ENCODE measurements at places on chromosomes 13 and 19.
A peak's percentile ranks its signal among the peaks of the same experiment; 100 is the strongest.

DNA sequence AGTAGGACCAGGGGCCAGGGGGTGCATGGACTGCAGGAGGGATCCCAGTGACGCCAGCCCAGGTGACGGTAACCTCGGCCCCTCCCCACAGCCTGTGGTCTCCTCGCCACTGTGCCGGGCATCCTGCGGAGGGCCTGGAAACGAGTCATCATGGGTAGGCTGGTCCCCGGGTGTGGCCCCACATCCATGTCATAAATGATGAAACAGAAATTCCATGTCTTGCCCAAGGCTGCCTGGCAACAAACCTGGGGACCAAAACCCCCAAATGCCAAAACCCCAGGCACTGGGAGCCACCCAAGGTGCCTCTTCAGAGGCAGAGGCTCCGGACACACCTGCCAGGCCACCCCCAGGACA is 20.9 kb downstream of the MAP2K2 start:
- DNase-seq: peak; percentile 20

GRCh38 chr13:41065078-41065477 is 3.8 kb downstream of the WBP4 start:
- DNase-seq: peak; percentile 89

GRCh38 chr13:97978651-97979050 is 25.2 kb downstream of the IPO5 start:
- no peak for DNase-seq

DNA sequence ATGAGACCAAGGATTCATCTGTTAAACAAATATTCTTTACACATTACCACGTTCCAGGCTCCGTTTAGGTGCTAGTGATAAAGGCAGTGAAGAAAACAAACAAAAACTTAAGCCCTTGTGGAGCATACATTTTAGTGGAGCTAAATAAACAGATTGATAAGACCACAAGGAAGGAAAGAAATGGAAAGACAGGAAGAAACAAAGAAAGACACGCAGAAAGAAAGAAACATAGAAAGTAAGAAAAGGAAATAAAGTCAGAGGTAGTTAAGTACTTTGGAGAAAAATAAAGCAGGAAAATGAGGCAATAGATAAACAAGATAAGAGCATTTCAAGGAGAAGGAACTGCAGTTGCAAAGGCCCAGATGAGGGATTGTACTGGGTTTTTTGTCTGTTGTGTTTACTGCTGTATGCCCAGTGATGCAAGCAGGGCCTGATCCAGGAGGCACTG is 998 bp downstream of the NFKBIB start:
- no peak for DNase-seq

DNA sequence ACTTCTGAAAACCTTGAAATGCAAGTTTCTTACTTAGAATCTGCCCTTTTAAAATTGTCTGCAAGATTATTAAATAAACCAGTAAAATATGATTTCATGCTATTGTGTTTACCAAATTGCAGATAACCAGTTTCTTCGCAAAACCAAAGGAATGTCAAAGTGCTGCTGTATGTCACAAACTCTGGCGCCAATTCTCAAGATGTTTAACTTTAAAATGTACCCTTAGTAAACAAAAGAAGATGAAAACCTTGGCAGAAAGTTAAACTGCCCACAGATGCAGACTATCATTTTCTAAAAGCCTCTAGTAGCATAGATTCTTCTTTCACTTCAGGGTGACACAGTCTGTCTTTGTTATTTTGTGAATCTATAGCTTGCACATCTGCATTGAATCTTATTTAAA is 189.2 kb downstream of the SLITRK6 start:
- DNase-seq: peak; percentile 4

GRCh38 chr19:42596391-42597072 is 1.8 kb upstream of the CEACAM8 start:
- DNase-seq: no peak

- no peak for DNase-seq
Observed at GRCh38 chr19:20482721-20483120, 82.9 kb downstream of the ZNF737 start.

- DNase-seq: peak; percentile 71
Observed at GRCh38 chr19:3618144-3618810, 8.3 kb downstream of the CACTIN start.

GRCh38 chr19:46404055-46404752 is 9.2 kb downstream of the CCDC8 start:
- DNase-seq: peak; percentile 42

- peak; percentile 33 for DNase-seq
Observed at GRCh38 chr13:77002590-77003190, 10.8 kb downstream of the CLN5 start.

- DNase-seq: no peak
Observed at GRCh38 chr13:113027566-113027965, 58.6 kb downstream of the MCF2L start.

- no peak for DNase-seq
Observed at GRCh38 chr19:39740395-39740794, 2.6 kb upstream of the CLC start.

GRCh38 chr13:111215081-111216047 is 100.3 kb downstream of the ARHGEF7 start:
- DNase-seq: no peak

GRCh38 chr13:21735701-21736401 is 65.0 kb downstream of the FGF9 start:
- no peak for DNase-seq

DNA sequence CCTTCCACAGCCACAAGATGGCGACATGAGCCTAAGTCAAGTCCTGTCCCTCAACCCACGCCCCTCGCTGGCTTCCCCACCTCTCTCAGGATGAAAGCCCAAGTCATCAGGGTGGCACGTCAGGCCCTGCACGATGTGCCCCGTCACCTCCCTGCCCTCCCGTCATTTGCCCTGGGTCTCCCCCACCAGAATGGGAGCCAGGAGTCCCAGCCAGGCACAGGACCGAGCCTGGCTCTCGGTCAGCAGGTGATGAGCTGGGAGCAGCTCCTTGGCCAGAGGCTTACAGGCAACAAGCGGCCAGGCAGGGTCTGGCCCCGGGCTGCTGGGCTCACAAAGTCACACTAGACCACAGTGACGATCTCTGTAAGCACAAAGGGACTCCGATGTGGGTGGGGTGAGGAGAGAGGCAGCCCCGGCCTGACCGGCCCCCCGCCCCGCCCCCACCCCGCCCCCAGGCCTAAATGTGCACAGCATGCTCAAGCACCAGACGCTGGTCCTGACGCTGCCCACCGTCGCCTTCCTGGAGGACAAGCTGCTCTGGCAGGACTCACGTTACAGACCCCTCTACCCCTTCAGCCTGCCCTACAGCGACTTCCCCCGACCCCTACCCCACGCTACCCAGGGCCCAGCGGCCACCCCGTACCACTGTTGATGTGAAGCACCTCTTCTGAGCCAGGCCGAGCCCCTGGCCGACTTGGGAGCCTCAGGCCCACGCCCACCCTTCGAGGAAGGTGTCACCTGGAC is 7.3 kb downstream of the MRPL4 start:
- DNase-seq: peak; percentile 74

DNA sequence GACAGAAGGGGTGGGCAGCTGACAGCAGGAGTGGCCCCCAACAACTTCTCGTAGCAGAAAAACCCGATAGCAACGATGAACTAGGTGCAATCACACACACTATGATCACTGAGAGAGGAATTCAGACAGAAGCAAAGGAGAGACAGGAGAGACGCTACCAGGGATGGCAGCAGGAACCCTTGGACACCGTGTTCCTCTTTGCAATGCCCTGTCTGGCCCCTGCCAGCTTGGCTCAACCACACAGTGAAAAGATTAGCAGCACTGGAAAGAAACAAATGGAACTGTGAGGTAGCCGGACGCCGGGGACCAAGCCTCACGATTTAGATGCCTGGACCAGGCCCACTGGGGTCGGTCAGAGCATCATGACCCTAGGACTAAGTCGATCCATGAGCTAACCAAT is 23.6 kb downstream of the DCAF15 start:
- no peak for DNase-seq

DNA sequence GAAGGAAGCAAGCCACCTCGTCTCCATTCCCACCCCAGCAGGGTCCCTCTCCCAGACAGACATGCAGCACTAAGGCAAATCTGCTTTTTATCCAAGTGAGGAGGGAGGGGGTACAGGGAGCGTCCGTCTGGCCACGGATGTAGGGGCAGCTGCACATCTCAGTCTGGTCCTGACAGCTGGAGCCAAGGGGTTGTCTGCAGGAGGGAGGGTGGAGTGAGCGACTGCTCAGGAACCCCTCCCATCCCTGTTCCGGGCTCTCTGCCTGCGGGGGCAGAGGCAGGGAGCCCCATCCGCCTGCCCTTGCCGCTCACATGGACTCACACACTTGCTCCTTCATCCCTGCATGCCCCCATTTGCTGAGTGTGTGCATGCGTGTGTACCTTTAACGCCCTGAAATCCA is 2.5 kb downstream of the TMEM190 start:
- no peak for DNase-seq

GRCh38 chr13:88022431-88023208 is 351.4 kb downstream of the SLITRK5 start:
- DNase-seq: peak; percentile 61

DNA sequence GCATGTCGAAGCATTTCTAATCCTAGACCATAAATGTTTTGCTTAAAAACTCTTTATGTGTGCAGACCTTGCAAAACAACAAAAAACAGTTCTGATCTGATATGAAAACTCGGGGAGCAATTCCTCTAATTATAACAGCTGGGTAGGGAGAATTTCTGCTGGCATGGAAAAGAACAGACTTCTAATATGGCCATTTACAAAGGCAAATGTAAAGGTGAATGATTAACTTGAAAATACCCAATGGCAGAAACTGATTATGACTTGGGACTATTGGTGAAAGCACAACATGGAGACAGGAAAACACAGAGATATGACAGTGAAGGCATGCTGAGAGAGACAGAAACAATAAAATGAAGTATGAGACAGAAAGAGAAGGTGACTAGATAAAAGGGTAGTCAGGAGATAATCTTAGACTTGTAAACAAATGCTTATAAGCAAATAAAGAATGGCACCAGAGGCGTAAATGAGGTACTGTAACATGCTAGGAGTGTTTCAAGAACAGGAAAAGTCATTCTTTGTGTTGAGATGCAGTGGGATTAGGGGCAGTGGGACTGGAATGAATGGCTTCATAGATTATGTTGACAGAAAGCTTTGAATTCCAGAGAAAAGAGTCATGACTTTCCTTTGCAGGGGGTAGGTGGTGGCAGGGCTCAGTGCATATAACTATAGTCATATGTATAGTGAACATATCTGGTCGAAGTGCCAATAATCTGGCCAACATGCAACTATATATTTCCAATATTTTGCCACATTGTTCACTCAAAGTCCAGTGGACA is 393.0 kb downstream of the ITGBL1 start:
- DNase-seq: no peak

- DNase-seq: no peak
Observed at GRCh38 chr13:72638059-72638815, 89.2 kb downstream of the MZT1 start.

DNA sequence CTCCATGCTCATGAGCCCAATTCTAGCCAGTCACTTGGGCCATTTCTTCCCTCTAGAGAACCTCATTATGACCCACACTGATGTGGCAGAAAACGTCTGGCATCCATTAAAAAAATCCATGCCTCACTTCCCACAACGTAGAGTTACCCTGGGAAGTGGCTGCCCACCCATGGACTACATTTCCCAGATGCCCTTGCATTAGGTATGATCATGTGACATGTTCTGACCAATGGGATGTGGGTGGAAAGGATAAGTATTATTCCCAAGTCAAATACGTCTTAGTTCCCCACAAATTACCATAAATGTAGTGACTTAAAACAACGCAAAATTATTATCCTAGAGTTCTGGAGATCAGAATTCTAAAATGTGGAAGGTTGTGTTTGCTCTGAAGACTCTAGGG is 47.9 kb upstream of the ZNRF4 start:
- DNase-seq: no peak
